ENCODE measurements at places on chromosomes 2 and 18.

- DNase-seq: no peak
Measured at GRCh38 chr18:70469916-70470315, 181.1 kb downstream of the SOCS6 start.

DNA sequence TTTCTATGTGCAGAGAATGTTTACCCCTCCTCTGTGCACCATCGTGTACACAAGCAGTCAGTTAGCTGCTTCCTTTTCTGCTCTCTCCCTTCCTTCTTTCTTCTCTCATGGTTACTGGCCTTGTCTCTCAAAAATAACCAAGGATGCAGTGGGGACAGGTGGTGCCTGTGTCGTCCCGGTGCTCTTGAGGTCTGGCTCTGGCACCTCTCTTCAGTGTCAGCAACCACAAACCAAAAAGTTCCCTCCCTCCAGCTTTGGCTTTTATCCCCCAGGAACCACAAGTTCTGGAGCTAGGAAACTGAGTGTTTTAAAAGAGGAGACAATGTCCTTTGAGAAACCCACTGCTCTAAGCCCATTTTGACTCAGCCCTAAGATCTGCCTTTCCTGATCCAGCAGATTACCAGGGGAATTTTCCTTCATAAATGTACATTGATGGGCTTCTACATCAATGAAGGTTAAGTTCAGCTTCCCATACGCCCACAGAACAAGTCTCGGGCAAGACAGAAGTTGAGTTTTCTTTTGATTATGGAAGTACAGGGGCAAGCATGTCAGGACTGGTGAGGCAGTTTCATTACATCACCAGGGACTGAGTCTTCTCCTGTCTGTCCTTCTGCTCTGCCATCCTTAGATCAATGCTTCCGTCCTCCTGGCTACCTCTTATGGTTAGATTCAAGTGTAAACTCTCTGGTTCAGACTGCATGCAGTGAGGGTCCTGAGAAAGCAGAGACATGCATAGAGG, 232.2 kb downstream of the SETBP1 start:
- no peak for DNase-seq

DNA sequence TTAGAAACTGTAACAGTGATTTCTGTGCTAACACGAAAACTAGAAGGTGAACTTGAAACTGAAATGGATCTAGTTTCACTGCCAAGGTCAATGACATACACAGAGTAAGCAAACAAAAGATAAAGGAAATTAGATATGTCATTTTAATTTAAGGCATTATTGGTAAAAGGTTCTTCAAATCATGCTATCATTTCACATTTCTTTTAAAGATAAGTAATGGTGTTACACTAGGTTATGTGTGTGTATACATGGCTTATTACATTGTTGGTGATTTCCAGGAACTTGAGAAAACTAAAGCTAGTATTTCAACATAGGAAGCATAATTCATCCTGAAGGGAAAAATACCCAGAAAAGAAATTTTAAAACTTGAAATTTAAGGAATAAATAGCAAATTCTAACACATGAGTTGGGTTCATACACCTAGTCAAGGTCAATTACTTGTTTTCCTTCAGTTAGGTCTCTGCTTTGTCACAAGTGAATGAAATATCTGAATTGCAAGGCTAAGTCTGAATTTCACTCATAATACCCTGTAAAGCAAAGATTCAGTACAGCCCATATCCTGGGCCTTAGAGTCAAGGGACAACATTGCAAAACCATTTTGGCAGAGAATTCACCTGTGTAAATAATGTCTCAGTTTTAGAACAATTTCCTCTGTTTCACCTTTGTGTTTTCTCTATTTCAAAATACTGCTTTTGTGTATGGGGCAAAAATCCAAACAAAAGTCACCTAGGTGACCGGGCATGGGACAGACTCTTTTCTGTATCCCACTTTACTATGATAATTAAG, 141.6 kb downstream of the SRBD1 start:
- DNase-seq: no peak

GRCh38 chr2:100624536-100624935, 61.7 kb downstream of the PDCL3 start:
- no peak for DNase-seq

- peak; percentile 99 for DNase-seq
Measured at GRCh38 chr2:10297959-10298531, 4.7 kb upstream of the HPCAL1 start.

DNA sequence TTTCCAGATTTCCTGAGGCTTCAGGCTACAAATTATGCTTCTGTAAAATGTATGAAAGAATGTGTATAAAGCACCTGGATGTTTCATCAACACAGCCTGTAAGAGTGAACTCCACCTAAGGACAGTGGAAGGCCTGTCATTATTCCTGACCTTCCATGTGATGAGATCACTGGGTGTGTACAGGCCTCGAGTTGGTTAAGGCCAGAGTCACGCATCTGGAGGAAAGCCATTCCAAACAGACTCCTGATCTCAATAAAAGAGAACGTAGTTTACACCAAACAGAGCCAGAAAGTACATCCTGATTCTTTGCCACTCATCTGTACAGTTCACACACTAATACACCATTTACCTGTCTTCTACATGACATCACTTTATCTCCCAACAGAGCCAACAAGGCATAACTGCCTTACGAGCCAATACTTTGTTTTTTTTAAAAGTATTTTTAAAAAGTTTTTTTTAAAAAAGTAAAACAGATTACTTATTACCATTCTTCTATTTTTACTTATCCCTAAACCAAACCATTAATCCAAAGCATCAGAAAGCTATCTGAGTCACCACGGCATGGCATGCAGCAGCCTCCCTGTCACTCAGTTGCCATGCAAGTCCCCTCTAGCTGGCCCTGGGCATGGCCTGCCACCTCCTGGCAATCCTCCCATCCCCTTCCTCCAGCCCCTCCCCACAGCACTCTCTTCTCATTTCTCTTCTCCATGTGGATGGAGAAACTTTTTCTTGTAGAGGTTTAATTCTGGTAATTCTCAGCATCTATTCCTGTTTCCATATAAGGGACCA, 78.8 kb upstream of the TFCP2L1 start:
- DNase-seq: peak; percentile 71

GRCh38 chr2:106705877-106706276, 180.1 kb downstream of the ST6GAL2 start:
- DNase-seq: no peak

DNA sequence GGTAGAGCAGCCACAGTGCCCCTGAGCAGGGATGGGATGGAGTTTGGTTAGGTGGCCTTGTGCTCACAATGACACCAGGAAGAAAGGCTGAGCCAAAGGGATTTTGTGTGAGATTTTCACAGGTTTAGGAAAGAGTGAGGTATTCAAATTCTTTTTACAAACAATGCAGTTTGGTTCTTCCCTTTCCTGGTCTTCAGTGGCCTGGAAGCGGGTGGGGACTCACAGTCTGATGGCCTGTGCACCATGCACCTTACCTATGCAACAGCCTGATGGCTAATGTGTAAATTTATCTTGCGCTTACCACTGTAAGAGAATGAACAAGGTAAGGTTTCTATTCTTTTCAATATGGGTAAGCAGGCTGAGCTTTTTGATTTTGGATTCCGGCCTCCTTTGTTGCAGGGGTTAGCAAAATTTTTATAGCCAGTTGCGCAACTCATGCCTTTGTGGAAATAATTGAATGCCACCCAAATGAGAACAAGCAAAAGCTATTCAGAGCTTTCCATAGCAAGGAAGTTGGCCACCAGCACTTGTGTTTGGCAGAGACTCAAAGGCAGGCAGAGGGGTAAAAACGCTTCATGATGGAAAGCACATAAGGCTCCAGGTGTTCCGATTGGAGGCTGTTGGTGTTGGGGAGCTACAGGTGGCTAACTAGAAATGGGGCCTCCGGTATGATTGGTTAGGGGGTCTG, 23.8 kb upstream of the IL1R2 start:
- DNase-seq: no peak

GRCh38 chr2:241234962-241235740, 46.7 kb downstream of the ANO7 start:
- DNase-seq: no peak

Measured in A172 (cell line).